ENCODE measurements at places on chromosomes 3 and 15. TPM values are rescaled to one million over a fixed set of nuclear protein-coding genes. Genes with fewer than 3 reads are reported as not detected.

The NR2E3 gene
- polyA plus RNA-seq: not detected

- H3K27ac ChIP-seq: no peak overlapping the region
Measured at GRCh38 chr3:12611117-12611516, 52.8 kb downstream of the RAF1 start.

GRCh38 chr15:35603301-35603700 lies 57.3 kb upstream of the DPH6 start:
- H3K4me1 ChIP-seq: peaks cover 2% of the 10 kb centered on the region
- DNase-seq: no peak
- no peak overlapping the region for H3K4me3 ChIP-seq
- no peaks in the 10 kb centered on the region for H3K36me3 ChIP-seq
- no peaks in the 10 kb centered on the region for H3K27me3 ChIP-seq

The TMEM212 gene
- not detected for polyA plus RNA-seq

The WDR73 gene
- 19.9 TPM for polyA plus RNA-seq

GRCh38 chr15:96274698-96275097 lies 55.8 kb upstream of the NR2F2 start:
- H3K4me1 ChIP-seq: peaks cover 2% of the 10 kb centered on the region
- no peak overlapping the region for H3K4me3 ChIP-seq
- H3K27ac ChIP-seq: no peak overlapping the region
- DNase-seq: no peak

GRCh38 chr3:107409365-107409764 lies 32.1 kb downstream of the CCDC54 start:
- H3K27ac ChIP-seq: no peak overlapping the region
- no peaks in the 10 kb centered on the region for H3K27me3 ChIP-seq
- no peak overlapping the region for H3K4me3 ChIP-seq
- no peaks in the 10 kb centered on the region for H3K36me3 ChIP-seq
- no peaks in the 10 kb centered on the region for H3K4me1 ChIP-seq

Measured in ovary (tissue), 10 donors.